CD4-positive, alpha-beta T cell treated with Interleukin-4 for 4 hours (primary cell): ENCODE measurements at places on chromosomes 2 and 18.

- DNase-seq = no peak
These were observed 234.6 kb downstream of the HAUS1 start for GRCh38 chr18:46338766-46339165.

DNA sequence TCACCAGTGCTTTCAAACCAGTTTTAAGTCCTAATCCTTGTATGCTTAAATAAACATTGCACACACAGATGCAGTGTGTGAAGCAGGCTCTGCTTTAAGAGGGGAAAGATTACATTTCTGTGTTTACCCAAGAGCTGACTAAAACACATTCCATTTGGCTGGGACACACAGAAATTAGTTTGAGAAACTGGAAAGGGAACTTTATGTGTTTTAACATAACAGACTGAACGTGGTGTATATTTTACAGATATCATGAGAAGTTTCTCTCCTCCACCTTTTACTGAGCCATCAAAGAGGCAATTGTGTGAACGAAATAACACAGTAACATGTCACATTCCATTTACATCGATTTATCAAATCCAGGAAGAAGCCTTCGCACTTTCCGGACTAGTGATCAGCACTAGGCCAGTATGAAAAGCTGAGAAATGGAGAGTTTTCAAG lies 121.8 kb downstream of the MAIP1 start:
- no peak for DNase-seq

DNA sequence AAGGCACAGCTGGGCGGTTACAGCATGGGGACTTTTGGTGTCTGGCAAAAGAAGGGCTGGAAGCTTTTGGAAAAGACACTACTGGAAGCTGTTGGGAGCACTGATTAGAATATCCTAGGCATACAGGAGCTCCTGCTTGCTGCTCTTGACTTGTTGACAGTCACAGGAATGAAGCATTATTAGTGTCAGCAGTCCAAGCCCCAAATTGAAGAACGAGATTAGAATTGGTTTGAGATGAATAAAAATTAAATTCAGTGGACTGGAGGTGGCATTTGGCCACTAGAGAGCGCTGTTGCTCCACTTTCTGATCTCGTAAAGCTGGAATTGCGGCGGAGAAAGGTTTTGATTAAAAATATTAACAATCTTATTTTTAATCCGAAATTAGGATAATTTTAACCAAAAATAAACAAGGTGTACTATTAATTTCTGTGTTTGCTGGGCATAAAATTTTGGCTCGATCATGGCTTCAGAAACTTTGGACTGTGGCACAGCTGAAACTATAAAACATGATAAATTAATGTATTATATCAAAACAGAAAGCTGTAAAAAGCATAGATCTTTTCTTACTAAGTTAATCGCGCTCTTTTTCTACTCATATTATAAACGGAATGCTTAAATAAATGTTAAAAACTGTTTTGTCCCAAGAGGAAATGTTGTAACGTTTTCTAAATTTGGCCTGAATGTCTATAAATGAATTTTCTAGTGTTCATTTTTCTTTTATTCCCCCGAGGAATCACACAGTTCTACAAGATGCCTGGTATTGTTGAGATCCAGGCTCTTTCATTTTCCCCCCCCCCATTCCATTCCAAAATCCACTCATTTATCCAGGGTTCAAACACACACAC lies 2.4 kb upstream of the HOXD8 start:
- DNase-seq = peak; percentile 59

- DNase-seq = no peak
These were observed 9.2 kb upstream of the HK2 start for GRCh38 chr2:74824679-74825078.

- DNase-seq = no peak
These were observed 52.3 kb downstream of the DDX1 start for GRCh38 chr2:15643791-15644585.

DNA sequence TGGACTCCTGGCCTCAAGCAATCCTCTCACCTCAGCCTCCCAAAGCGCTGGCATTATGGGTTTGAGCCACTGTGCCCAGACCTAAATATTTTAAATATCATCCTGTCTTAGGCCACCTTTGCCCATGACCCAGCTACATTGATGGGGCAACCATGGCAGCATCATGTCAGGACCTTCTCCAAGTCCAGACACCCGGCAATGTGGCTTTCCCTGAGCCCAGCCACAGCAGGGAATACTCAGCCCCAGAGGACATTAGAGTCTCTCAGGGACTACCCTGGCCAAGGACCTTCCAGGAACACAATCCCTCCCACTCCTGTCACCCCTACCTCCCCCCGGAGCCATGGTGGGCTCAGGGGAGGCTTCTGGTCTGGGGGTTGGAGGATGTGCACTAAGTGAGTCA lies 72.8 kb downstream of the SMAD7 start:
- no peak for DNase-seq

DNA sequence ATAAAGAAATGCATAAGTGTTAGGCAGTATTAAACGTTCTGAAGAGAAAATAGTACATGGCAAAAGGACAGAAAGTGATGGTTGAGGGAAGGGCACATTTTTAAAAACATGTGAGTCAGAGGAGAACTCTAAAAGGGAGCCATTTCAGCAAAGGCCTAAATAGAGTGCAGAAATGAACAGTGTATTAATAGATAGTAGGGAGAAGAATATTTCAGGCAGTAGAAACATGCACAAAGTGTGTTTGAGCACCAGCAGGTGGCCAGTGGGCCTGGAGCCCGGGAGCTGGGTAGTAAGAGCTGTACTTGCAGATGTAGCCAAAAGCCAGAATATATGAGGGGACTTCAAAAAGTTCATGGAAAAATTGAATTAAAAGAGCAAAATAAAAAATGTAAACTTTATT lies 288.1 kb upstream of the FIGN start:
- DNase-seq = no peak

DNA sequence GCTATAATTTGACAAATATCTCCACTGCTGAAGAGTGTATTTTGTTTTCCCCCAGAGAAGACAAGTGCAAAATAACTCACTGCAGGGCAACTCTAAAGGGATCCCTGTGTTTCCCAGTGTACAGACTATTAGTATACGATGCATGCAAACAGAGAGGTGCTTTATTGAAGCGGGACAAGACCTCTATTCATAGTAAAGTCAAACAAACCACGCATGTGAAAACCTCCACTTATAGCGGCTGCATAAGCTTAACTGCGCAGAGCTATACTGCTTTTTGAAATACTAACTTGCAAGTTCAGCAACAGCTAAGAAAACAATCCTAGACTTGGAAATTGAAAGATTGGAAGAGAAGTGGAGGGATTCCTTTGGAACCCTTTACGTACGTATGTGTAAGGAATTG lies 15.6 kb downstream of the RNF144A start:
- no peak for DNase-seq

GRCh38 chr2:59301466-59302402 lies 1060.6 kb upstream of the FANCL start:
- peak; percentile 15 for DNase-seq

DNA sequence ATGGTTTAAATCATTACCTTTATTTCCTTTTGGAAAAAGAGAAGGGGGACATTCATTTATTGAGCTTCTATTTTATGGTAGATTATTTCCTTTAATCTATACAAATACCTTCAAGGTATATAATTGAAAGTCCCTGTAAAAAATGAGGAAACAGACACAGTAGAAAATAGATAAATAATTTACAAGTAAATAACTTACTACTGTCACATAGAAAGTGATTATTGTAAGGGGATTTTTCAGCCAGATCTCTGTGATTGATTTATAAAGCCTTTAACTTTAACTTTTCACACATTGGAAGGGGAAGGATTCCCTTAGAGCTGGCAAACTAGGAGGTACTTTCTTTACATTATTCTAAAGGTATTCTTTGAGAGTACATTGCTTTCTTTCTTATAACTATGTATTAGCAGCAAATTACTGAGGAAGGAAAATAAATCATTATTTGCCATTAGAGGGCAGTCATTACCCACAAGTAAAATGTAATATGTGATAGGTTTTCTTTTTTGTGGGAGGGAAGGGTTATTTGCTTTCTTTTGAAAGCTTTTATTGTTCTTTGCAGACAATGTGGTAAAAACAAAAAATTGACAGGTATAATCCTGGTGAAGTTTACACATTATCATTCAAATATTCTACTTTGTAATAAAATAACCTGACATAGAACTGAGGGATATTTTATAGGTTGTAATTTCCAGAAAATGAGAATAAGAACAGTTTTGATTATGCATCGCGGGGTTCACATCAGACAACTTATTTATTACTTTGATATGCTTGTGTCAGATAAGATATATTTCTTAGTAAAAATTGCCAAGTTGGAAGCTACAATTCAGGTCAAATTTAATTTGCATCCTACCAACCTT lies 24.8 kb upstream of the RPE start:
- peak; percentile 53 for DNase-seq

DNA sequence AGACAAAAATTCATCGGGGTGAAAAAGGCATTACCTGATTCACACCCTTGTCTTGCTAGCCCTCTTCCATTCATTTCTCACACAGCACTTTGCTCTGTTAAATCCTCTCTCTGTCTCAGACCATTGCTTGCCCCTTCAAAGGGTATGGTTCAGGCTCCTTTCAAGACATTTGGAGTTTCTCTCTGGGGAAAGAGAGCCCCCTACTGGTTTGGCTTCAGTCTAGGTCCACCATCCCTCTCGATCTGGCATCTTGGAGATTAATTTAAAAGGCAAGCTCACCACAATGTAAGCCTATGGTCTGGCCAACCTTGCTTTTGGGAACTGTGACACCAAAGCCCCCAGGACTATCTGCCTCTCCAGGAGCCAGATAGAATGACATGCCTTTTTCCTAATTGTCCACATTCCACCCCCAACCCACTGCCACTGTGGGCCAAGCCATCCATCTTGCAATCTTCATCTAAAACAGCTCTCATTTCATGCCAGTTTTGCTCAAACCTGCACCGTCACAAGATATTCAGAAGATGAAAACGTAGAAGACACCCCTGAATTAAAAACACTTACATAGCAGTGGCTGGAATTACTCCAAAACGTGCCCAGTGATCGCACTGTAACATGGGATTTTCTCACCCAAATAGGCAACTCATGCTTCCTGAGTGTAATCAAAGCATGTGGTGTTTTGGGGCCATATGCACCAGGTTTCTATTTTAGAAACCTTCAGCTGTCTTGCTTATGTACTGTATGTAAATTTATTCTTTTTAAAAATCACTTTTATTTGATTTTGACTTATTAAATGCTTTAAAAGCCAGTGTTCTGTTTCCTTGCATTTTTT lies 93.9 kb downstream of the FARSB start:
- peak; percentile 47 for DNase-seq

DNA sequence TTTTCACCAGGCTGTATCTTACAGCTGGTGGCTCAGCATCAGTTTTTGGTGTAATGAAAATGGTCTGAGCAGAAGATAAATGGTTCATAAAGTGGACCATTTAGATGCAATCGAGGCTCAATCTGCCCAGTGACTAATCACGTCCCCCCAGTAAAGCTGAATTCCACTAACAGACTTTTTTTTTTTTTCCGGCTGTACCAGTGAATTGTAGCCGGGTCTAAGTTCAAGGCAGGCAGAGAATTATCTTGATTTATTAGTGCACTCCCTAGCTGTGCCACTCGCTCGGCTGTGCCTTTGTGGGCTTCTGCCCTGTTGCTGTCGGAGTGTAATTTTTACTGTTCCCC lies 215.1 kb upstream of the POU3F3 start:
- no peak for DNase-seq

GRCh38 chr2:109348671-109349502 lies 219.9 kb downstream of the SH3RF3 start:
- DNase-seq = peak; percentile 42

- no peak for DNase-seq
These were observed at the start of gene CD207 for GRCh38 chr2:70835643-70836042. TSS of gene CD207 (minus strand) at chr2:70835816. CDS start at chr2:70835776, 40 bp downstream.

GRCh38 chr18:74273394-74273793 lies 18.4 kb downstream of the CYB5A start:
- no peak for DNase-seq

GRCh38 chr2:127032621-127033020 lies 74.3 kb downstream of the BIN1 start:
- no peak for DNase-seq

GRCh38 chr2:98571121-98571701 lies 37.1 kb downstream of the COA5 start:
- DNase-seq = no peak

DNA sequence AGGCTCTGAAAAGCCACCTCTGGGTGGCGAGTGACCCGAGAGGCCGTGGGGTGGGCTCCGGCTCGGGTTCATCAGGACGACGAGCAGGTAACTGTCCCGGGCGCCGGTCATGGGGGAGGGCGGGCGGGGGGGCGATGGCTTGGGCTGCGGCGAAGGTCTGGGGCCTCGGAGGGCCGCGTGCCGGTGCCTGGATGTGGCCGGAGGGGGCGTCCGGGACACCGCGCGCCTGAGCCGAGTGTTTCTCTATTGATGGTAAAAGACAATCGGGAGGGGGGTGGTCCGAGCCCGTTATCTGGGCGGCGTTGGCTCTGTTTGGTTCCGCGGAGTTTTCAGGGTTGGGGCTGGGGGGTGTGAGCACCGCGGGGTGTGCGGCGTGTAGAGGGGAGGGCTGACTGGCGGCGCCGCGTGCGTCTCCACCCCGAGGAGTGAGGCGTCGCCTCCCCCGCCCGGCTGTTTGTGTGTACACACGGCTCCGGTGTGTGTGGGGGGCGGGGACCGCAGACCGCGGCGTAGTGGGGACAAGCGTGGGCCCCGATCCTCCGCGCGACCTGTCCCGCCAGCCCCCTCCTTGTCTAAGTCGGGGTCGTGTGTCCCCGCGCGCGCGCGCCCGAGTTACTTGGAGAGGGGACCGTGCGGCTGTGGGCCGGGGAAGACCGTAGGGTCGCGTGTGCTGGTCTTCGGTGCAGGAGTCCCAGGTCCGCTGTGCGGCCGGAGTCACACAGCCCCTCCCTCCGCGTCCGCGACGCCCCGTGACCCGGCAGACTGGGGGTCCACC lies 1.6 kb downstream of the CTIF start:
- DNase-seq = peak; percentile 34

DNA sequence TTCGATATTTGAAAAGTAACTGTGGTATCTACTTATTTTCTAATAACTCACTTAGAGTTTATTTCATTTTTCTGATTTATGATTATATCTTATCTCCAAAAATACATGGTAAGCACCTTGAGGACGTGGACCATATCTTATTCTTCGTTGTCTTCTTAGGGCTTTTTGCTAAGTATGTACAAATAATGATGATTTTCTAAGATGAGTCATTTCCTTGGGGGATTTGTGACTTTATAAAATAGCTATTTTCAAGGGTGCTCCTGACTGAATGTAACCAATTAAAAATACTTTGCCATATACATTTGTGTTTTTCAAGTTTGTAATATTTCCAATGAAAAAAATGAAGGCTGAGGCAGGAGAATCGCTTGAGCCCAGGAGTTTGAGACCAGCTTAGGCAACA lies 56.3 kb downstream of the GREB1L start:
- no peak for DNase-seq

DNA sequence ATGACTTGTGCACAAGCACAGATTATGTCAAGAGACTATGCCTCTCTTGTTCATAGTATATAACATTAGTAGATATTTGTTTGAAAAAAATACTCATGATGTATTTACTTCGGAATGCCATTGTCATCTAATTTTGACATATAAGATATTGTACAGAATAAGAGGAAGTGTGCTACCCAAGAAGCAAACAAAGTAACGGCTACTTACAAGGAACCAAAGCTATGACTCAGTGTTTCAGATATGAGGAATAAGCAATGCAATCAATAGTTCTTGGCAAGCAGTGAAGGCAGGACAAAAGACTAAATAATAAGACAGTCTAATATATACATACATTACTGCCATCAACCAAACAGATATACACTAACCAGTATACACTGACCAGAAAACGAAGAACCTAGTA lies 256.3 kb downstream of the CCDC178 start:
- no peak for DNase-seq

- no peak for DNase-seq
These were observed 127.1 kb upstream of the CDH7 start for GRCh38 chr18:65623676-65624075.
